ENCODE measurements at places on chromosomes 4 and X.

DNA sequence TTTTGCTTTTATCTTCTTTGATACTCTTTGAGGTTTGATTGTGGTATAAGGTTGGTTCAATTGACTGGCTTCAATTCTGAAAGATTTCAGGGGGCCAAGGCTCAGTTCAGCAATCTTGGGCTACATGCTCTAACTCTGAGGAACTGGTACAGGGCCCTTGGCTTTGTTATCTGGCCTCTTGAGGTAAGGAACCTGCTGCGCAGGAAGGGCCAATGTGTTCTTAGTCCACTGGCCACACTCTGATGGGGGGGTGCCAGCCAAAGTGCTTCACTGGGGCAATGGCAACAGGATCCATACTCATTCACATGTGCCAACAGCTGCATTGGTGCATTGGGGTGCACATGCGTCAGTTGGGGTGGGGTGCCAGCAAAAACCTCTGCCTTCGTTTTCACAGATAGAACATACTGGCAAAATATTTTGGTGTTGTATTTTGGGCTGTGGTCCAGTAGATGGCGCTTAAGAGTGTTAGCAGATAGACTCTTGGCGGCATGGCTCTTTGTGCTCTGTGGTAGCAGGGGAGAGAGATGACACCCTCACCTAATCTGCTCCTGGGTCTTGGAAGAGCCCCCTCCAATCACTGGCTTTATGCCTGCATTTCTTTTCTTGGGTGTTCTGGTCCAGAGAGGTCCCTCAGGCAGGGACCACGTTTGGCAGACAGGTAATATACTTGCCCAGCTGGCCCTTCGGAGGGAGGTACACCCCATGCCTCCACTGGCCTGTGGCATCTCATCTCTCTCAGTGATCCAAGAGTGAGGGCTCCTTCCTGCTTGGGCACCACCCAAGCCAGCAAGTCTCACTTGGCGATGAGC lies 42.9 kb downstream of the NDST3 start:
- DNase-seq = no peak

DNA sequence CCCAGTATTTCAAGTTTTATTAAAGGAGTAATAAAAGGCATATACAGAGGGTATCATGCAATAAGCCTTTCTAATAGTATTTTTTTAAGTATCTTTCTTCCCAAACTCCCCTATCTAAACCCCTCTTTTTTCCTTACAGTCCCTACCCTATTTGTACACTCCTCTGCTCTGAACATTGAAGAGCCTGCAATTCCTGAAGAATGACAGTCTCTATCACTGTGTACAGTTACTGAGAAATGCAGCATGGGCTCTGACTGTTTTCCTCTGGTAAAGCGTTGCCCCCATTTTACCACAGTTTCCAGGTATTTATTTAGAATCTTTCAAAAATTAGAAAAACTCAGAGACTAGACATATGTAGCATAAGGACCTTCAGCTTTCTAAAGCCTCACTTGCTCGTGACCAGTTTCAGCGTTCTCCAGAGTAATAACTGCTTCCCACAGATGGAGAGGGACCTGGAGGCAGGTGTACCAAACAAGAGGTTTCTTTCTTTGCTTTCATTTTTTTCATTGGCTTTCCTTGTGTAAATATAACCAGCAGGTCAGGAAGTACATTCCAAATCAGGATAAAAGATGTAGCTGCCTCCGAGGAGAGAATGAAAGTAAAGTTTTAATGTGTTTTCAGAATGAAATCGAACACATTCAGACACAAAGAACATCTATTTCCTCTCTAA lies 230.8 kb downstream of the CFAP299 start:
- no peak for DNase-seq

- DNase-seq = no peak
Observed at GRCh38 chr4:165383591-165384073, 4.8 kb downstream of the CPE start.

DNA sequence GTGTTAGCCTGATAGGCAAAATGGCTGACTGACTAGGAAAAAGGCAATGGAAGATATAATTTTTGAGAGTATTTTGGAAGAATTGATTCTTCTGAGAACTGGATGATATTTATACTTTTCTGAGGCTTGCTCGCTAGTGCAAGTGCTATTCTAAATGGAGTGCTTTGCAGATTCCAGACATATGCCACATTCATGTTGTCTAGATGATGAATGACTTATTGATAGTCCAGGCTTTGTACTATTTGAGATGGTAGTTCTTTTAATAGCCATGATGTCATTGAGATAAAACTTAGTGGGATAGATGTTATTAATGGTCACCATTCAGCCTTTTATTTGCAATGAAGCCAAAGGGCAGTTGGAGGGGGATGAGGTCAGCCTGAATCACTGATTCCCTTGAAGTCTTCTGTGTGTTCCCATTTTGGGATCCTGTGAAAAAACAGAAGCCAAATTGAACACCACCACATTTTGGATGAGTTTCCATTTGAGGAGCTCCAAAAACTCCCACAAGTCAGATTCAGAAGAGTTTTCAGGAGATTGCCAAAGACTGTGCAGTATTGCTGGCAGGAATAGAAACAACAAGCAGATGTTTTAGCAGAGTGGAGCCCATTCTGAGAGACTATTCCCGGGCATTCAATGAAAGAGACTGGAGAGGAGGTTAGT lies 184.1 kb downstream of the IL1RAPL2 start:
- DNase-seq = no peak

DNA sequence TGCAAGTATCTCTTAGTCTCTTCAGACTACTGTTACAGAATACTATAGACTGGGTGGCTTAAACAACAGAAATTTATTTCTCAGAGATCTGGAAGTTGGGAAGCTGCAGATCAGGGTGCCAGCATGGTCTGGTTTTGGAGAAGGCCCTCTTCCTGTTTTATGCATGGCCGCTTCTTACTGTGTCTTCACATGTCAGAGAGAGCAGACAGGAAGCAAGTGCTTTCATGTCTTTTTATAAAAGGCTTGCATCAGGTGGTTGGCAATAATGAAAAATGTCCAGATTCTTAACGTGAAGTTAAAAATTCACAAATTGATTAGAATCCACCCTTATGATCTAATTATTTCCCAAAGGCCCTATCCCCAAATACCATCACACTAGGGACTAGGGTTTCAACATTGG lies 284.9 kb downstream of the RPA4 start:
- DNase-seq = no peak

- DNase-seq = no peak
Observed at GRCh38 chr4:153816542-153816941, 27.7 kb upstream of the SFRP2 start.

GRCh38 chr4:176195184-176195978 lies at the start of gene SPATA4:
SPATA4 (minus strand) TSS chr4:176195585; CDS start chr4:176195562, 23 bp downstream.
- DNase-seq = peak; percentile 88

DNA sequence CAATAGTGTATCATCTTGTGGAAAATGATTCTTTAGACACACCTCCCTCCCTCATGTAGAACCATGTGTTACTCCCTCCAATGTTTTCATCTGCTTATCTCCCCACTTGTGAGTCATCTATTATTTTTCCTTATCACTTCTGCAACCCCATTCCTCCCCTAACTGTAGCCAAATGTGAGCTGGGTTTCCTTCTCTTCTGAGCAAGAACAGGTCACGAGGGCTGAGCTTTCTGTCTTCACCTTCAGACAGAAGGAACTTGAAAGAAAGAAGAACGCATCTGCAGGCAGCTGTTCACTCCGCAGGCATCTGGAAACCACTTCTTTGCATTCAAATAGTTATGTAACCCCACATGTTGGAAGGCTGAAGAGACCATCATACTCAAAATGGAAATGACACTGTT lies 1.8 kb downstream of the PPP1R2C start:
- no peak for DNase-seq
